ENCODE measurements at places on chromosomes 7 and 10.

DNA sequence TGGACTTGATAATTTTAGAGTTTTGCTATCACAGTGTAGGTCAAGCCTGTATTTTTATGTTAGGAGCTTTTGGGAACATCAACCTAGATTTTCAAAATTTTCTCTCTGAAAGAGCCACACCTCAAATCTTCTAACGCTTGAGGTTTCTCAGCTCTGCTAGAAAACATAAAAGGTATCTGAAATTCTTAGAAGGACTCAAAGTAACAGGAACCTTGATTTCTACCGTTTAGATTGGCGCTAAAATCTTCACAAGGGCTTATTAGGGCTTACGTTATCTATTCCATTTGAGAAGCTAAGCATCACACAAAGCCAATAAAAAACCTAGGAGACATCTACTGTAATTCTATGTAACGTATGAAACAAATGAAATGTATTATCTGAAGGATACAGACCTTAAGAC is 192.4 kb downstream of the AHR start:
- DNase-seq = no peak

DNA sequence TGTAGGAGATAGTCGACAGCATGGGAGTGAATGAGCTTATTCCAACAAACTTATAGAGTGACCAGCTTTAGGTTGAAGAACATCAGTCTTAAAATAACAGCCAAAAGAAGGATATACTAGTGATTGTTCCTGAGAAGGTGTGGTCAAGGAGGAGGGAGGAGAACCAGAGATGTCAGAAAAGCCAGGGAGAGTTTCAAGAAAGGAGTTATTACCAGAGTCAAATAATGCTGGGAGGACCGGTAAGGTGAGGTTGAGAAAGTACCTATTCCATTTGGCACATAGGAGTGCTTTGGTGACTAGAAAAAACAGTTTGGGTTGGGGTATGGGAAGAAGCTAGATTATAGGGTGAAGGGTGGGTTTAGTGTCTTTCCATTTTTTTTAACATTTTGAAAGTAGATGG is 5.8 kb downstream of the PTPN12 start:
- DNase-seq = no peak

DNA sequence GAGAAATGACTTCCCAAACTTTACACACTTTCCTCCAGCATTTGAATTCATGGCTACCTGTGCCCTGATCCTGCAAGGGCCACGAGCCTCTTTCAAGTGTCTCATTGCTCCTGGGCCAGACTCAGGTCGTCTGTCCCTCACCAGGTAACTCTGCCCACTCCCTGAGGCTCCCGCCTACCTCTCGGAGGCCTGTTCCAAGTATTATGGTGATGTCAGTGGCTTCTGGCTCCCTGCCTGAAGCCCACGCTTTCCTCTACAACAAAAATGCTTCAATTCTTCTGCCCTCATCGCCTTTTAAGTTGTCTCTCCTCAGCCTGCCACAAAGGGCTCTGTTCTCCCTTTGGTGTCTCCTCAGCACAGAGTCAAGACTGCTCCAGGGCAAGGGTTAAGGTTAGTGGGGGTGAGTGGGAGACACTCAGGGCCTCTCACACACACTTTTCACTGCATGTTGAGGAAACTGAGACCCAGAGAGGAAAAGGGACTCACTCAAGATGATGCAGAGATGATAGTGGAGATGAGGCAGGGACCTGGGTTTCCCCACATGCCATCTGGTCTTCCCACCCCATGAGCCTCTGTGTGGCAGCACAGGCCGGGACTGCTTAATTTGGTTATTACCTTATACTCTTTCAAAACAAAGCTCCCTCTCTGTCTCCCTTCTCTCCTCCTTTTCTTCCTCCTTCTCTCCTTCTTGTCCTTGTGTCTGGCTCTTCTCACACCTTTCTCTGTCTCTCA is 28.3 kb upstream of the EGR2 start:
- peak; percentile 15 for DNase-seq

GRCh38 chr7:105257338-105257737 is 131.4 kb downstream of the SRPK2 start:
- no peak for DNase-seq

- DNase-seq = no peak
Measured at GRCh38 chr10:122181041-122181732, 89.9 kb upstream of the BTBD16 start.

DNA sequence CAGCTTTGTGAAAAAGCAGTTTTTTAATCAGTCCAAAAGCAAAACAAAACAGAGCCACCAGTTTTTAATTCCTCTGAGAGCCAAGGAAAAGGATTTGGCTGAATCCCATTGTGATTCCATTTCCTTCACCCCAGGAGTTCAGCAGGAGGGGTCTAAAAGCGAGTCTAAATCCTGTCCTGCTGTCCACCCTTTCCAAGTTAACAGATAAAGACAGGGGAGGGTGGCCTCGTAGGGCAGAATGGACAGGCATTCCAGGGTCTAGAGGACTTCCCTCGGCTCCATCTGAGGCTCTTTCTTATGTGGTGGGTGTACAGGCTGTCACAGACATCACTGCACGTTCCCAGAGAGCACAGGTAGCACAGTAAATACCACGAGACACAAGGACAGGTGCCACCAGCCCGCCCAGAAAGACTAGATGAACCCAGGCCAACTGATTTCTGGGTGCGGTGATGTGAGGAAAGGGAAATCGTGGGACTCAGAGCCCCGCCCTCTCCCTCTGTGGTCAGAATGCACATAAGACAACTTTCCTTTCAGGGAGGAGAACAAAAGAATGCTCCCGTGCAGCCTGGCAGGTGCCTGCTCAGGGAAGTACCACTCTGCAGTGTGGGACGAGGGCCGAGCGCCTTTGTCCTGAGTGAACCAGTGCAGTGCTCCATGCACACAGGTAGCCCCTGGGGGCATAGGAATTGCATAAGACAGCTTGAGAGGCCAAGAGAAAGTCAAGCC is 119.7 kb downstream of the ABLIM1 start:
- DNase-seq = peak; percentile 42

DNA sequence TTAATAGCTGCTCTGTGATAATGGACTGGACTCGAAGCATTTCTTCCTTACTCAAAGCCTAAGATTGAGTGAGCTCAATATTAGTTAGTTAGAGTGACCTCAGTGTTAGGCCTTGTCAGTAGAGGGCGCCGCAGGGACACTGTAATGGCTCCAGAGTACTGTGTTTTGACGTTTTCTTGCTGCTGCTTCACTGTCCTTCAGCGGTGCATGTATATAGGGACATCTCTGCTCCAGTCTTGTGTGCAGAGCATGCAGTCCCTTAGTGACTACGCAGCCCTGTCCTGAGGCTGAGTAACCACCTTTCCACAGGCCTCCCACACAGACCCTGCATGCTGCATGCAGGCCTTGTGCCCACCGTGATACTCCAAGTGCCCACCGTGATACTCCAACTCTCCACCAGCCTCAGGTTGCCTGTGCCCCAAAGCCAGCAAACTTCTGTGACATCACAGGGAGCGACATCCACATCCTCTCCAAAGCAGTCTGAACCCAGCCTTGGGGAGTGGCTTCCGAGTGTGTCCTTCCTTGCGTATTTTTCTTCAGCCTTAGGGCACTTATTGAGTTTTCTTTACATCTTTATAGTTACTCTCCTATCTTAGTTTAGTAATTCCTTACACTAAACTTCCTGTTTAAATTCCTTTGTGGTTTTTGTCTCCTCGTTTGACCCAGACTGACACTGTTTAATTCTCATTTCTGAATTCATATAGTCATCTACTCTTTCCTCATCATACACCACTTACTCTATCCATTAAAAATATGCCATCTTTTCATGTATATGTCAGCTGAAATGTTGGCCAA is 118.2 kb downstream of the JAZF1 start:
- DNase-seq = peak; percentile 50

DNA sequence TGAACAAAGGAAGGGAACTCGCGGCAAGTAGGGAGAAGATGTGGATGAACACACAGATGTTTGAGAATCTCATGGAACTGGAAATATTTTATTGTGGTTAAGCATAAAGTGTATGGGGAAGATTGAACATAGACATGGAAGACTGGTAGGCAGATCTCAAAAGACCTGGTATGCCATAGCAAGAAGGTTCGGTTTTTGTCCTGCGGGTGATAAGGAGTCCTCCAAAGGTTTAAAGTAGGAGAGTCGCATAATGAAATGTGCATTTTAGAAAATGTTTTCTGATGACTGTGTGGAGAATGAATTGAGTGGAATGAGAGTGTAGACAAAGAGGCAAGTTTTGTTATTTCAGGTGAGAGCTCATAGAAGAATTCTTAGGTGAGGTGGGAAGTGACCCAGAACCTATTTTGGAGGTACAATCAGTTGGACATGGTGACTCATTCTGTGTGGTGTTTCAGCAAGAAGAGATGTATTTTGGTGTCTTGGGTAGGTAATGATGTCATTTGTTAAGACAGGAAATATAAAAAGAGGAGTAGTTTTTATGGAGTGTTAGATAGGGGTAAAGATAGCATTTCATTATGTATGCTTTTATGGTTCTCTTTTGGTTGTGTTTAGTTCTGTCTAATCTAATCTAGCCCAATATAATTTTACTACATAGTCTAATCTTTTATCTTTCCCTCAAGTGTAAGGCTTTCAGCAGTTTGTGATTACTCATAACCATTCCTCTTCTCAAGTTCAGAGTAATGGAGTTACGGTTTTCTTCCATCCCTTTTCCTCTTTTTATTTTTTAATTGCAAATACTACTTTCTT is 239.2 kb downstream of the EXOC4 start:
- DNase-seq = no peak

All from stimulated activated CD4-positive, alpha-beta T cell treated with anti-CD3 and anti-CD28 coated beads, Interleukin-4, amount 100 ng/mL, for 1 hour (primary cell).